ENCODE measurements at places on chromosomes 1 and 21.
A peak's percentile ranks its signal among the peaks of the same experiment; 100 is the strongest.

GRCh38 chr21:45508607-45509565, 33.4 kb downstream of the SLC19A1 start:
- DNase-seq: no peak

DNA sequence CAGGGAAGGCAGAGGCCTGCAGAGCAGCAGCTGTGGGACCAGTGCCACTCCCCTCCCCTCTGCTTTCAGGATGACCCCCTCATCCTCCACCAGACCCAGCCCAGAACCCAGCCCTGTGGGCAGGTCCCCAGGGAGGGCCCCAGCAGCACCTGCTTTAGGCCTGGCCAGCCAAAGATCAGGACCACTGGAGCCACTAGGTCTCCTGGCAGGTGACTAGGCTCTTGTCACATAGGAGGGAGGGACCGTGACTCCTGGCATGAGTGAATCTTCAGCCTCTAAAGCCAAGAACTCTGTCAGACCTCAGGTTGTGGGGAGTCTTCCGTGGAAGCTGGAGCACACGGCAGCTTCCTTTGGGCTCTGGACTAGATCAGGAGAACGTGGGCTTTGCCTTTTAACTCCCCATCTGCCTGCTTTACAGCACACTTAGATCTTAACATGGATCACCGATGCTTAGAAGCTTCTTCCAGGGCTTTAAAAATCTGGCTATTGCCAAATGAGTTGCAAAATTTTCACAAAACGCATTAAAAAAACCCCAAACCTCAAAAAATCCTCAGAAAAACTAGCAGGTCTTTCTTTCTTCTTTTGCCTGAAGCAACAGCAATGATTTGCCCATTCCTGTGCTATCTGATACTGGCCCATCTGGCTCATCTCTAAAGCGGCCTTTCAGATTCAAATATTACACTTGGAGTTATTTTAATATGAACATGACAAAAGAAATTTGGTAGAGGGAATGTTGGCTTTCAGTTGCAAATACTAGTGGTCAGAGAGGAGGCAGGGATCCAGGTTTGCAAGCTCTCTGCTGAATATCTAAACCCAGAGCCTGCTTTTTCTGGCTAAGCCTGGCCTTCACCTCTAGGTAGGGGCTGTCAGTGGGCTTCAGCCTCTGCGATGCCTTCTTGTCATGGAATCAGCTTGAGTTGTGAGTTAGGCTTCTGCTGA, 235.2 kb downstream of the SDCCAG8 start:
- DNase-seq: no peak

DNA sequence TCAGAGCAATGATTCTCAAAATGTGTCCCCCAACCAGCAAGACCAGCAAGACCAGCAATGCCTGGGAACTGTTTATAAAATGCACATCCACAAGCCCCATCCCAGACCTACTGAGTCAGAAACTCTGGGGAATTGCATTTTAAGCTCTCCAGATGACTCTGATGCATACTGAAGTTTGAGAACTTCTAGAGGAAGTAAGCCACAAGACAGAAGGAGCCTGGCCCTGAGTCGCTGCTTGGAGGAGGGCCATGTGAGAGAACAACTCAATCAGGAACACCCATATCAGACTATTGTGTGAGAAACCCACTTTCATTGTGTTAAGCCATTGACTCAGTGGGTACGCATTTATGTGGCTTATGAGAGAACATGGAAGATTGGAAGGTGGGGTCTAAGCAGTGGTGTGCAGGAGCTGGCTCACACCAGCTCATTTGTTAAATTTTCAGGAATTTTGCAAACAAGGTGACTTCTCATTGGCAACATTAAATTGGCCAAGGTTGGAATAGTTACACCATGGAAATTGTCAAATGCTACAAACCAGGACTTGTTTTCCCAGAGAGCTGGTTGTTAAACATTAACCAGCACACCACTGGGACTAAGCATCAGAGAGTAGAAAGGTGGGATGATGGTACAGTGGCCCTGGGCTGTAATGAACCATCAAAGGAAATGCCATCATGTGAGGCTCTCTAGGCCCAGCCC, 38.9 kb downstream of the ATP1A1 start:
- no peak for DNase-seq

DNA sequence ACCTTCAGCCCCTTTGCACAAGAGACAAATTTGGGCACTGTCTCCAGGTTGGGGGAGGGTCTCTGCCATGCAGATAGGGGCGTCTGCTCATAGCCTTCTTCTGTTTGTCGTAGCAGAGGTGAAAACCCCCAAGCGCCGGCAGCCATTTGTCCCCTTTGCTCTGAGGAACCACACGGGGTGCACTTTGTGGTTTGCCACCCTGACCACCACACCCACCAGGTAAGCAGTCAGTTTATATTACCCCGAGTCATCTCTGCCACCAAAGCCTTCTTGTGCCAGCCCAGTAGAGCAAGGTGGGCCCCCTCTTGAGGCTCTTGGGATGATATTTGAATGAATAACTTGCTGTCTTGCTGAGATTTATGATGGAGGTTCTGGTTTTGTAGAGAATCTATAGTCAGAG, 111.8 kb downstream of the VPS13D start:
- no peak for DNase-seq

- no peak for DNase-seq
Measured at GRCh38 chr1:59236721-59237545, 60.0 kb upstream of the FGGY start.

DNA sequence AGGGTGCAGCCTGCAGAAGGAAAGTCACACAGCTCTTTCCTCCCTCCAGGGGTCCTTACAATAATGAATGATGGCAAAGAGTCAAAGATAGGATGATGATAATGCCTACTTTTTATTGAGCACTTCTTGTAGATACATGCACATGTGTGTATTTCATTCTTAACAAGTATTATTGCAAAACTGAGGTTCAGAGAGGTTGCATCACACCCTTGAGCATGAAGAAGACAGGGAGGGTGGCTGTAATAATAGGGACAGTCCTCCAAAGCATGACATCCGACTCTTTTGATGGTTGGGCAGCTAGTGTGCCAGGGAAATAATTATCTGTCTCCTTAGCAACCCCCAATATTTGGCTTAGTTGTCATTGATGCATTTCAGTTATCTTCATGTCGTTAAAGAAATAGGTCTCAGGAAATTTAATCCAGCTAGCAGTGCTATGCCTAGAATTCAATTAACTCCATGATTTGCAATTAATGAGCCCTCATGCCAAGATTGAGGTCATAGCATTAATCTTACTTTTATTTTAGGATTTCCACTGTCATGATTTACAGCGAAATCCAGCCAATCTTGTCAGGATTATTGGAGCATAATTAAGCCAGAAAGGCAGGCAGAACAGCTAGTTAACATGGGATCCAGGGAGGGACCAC, 35.0 kb downstream of the DNAJC6 start:
- DNase-seq: no peak

DNA sequence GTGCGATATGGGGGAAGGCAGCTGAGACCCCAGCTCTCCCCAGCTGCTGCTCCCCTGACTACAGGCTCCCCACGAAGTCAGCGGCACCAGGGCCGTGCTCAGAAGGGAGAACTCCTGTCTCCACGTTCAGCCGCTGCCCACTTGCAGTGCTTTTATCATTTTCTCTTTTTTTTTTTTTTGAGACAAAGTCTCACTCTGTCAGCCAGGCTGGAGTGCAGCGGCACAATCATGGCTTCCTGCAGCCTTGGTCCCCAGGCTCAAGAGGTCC, 933 bp upstream of the FTCD start:
- no peak for DNase-seq

DNA sequence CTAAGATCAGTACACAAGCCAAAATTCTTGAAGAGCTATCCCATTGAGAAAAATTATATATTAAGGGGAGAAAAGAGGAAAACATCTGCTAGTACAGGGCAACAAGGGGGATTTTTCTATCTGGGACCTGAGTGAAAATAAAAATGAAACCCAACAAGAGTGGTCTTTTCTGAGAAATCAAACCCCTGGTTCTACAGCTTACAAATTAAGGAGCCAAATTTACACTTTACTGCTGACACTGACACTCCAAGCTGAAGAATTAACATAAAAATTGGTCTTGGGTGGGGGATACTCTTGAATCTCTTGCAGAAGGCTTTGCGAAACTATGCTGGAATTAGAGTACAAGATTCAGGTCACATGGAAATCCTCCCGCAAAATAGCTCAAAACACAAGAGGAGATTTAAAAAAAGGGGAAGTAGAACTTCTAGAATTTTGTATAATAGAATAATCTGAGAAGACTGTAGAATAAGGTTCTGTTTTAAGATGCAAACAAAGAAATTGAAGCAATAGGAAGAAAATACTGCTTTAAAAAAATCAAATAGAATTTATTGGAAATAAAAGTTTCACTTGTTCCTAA, 32.1 kb upstream of the HSPA13 start:
- no peak for DNase-seq

DNA sequence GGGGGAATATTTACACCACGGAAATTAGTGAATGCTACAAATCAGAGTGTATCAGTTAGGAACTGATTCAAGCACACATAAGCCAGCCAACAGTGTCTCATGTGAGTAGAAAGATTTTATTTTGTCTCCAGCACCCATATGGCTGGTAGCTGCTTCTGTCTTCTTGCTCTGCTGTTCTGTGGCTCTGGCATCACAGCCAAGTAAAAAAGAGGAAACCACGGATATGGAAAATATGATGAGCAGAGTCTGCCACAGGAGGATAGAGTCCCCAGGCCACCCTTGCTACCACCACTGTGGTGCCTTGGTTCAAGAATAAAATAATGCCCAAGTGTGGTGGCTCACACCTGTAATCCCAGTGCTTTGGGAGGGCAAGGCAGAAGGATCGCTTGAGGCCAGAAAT, 53.6 kb upstream of the SPOCD1 start:
- no peak for DNase-seq

- DNase-seq: peak; percentile 79
Measured at GRCh38 chr1:7902478-7903085, 38.1 kb downstream of the TNFRSF9 start.

DNA sequence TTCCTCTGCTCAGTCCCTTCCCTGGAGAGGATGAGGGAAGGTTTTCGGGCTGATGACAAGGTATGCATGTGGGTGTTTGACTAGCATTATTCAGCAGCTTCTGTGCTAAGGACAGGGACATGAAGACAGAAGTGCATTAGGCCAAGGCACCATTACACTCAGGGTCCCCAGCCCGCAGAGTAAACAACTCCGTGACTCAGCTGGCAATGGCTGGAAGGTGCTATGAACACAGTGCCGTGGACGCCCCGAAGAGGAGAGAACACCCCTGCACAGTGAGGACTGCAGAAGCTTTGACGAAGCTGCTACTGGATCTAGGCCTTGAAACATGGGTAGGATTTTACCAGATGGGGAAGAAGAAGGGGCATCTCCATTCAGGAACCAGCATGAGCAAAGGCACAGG, 13.7 kb upstream of the EPS8L3 start:
- DNase-seq: no peak

DNA sequence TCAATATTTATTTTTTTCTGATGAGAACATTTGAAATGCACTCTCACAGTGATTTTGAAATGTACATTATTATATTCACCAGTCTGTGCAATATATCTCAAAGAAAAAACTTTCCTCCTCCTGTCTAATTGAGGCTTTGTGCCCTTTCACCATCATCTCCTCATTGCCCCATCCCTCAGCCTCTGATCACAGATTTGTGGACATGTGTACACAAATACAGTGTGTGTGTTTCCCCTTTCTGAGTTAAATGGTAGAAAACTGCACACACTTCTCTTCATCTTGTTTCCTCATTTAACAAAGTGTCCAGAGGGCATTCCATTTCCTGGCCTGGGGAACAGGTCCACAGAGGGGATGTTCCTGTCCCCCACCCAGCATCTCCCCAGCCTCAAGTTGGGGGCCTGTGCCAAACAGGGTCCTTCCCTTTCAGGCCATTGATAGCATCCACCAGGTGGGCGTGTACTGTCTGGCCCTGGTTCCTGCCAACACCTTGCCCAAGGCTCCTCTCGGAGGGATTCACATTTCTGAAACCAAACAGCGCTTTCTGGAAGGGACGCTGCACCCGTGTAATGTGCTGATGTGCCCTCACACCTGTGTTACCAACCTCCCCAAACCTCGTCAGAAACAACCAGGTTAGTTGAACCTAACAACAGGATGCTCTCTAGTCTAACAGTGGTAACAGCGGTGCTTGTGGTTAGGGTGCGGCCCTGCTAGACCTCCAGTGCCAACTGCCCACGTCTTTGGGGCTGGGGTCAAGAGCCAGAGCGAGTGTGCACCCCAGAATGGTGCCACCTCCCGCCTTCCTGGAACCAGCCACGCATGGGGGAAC, 54.6 kb downstream of the S100B start:
- no peak for DNase-seq

DNA sequence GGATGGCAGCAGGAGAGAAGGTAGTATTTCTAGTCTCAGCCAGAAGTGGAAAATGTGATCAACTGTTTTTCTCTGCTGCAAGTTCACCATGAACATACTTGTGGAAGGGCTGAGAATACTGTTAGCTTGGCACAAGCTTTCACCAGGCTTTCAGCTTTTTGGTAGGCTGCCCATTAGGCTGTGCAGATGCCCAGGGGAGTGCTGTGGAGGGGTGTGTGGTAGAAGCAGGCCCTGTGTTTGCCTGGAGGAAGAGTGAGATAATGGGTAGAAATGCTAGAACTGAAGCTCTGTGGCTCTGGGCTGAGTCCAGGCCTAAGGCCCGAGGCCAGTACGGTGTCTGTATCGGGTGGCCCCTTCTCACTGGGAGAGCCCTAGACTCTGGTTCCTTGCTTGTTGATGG, 9.8 kb downstream of the DNAJC6 start:
- peak; percentile 15 for DNase-seq

- no peak for DNase-seq
Measured at GRCh38 chr1:29186252-29186651, 4.6 kb upstream of the SRSF4 start.

- no peak for DNase-seq
Measured at GRCh38 chr1:107132780-107133179, 8.1 kb upstream of the NTNG1 start.

DNA sequence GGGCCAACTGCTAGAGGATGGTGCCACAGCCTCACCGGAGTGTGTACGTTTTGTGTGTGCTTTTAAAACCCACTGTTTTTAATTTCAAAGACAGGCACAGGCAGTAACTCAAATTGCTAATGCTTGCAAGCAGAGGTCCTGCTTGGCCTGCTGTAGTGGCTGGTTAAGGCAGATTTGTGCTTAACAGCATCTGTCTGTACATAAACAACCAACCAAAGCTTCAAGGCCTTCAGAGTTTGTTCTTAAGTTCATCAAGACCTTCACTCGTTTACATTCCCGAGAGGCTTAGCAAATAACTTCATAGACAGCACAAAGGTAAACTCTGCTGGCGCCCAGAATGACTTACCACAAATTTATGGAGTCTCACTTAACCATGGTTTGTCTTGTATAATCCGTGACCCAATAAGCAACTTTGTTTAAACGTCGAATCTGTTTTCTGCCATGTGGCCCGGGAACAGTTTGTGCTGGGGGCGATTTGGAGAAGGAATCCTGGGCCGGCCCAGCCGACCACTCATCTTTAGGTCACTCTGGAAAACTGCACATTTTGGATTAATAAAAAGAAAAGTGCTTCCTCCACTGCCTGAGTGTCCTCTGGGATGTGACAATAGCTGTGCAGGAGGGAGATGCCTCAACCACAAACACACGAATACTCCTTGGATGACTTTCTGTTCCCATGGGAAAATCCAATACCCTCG, 58.1 kb downstream of the CAPZB start:
- no peak for DNase-seq
